ENCODE measurements at places on chromosomes 1 and 21.

DNA sequence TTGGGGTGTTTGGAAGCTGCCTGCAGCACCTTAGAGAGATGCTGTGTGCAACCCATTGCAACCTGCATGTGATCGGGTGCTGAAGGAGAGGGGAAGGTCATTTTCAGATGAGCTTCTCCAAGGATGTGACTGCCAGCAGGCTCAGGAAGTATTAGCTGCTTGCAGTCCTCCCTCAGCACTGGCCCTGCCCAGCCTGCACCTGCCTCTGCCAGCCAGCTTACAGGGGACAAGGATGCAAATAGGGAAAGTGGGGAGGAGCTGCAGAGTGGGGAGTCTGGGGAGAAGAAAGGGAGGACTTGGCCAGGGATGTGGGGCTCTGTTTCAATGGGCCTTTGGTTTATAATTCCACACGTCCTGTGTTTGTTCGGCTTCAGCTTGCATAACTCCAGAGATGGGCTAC, 254.5 kb downstream of the RRAGC start:
- DNase-seq, result peak; percentile 56

DNA sequence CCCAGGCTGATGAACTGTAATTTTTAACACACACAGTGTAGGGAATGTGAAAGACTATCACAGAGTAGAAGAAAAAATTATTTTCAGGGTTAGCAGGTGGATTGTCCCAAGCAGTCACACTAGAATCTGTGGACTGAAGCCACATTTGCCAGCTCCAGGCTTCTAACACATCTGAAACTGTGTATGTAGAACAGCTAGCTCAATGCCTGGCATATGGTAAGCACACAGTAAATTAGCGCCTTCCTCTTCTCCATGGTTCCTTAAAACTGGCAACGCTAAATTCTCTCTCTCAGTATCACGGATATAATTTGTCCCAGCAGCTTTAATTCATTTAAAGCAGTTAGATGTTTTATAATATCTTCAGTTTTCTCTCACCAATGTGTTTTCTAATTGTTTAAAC, 2.4 kb upstream of the NUDT17 start:
- DNase-seq, result no peak

DNA sequence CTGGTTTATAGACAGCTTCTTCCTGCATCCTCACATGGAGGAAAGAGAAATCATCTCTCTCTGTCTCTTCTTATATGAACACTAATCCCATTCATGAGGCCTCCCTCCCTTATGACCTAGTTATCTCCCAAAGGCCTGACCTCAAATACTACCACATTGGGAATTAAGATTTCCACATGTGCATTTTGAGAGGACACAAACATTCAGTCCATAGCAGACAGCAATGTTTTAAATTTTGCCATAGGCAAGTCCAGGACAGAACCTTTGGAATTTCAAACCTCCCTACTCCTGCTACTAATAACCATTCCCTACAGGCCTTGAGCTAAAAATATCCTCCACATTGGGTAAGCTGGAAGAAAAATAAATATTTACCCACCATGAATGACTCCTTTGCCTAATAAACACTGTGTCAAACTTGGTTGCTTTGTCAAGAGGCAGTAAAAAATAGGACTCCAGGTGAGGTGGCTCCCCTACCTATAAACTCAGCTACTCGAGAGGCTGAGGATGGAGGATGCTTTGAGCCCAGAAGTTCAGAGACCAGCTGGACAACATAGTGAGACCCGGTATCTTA, 113.7 kb downstream of the ZNF281 start:
- DNase-seq, result no peak

DNA sequence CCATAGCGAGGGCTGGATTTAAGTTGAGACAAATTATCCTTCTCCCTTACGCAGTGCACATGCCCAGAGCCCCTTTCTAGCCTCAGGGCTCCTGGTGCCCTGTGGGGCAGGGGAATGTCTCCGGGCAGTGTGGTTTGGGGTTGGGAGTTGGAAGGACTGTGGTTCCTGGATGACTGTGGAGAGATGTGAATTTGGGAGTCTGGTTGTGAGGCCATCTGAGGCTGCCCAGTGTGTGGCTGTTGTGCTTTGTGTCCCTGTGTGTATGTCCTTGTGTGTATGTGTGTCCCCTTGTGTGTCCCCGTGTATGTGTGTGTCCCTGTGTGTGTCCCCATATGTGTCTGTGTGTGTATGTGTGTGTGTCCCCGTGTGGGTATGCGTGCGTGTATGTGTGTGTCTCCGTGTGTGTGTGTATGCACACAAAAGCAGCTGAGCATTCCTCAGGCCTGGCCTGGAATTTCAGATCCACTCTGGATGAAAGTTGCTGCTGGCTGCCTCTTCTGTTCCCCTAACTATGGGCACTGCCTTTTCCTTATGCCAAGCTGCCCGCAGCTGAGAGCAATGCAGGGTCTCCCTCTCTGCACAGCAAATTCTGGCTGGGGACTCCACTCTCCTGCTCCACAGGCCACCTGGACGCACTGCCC, 65.4 kb downstream of the UBIAD1 start:
- peak; percentile 36 for DNase-seq

- DNase-seq, result no peak
Measured at GRCh38 chr1:111436726-111437125, 9.2 kb upstream of the OVGP1 start.

DNA sequence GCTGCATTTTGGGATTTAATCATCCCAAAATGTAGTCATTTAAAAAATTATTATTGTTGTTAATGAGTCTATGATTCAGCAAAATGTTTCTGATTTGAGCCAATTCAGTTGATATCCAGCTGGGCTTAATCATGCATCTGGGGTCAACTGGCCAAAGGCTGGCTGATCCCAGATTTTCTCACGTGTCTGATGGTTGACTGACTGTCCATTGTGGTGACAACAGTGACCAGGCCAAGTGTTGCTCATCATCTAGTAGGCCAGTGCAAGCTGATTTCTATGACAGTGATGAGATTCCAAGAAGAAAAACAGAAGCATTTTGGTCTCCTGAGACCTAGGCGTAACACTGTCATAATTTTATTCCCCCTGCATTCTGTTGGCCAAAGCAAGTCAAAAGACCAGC, 80.1 kb upstream of the ZC3H11B start:
- DNase-seq, result no peak

GRCh38 chr1:32247983-32248889, 1.2 kb downstream of the FAM167B start:
- peak; percentile 83 for DNase-seq

DNA sequence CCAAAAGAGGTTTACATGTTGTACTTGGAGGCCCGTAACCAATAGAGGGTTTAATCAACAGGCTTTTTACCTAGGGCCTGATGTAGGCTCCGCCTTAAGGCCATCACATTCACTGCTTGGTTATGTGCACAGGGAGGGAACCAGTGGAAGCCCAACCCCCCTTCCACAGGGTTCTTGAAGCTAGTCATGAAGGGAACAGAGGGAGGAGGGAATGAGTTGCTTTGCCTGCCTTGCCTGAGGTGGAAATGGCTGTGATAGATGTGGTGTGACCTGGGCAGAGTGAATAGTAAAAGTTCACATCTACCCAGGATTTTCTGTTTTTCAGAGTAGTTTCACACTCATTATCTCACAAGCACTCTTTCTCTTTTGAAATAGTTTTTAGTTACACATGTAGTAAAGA, 215.1 kb downstream of the ST6GALNAC3 start:
- DNase-seq, result no peak

DNA sequence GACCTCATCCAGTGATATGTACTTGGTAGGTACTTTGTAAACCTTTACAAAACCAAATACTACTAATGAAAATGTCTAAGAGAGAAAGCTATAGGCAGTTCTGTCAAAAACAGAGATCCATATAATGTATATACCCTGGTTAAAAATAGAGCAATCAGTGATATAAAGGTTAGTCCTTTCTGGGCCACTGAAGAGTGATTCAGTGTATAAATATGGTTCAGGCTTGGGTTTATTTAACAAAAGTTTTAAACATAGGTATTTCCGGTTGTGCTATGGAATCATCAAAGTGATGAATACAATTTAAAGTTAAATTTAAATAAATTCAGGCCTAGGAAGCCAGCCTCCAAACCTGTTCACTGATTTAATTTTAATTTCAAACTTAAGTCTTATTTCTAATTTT, 108.4 kb upstream of the DMRTA2 start:
- no peak for DNase-seq

GRCh38 chr1:54385727-54386022, 20.5 kb downstream of the SSBP3 start:
- DNase-seq, result no peak

DNA sequence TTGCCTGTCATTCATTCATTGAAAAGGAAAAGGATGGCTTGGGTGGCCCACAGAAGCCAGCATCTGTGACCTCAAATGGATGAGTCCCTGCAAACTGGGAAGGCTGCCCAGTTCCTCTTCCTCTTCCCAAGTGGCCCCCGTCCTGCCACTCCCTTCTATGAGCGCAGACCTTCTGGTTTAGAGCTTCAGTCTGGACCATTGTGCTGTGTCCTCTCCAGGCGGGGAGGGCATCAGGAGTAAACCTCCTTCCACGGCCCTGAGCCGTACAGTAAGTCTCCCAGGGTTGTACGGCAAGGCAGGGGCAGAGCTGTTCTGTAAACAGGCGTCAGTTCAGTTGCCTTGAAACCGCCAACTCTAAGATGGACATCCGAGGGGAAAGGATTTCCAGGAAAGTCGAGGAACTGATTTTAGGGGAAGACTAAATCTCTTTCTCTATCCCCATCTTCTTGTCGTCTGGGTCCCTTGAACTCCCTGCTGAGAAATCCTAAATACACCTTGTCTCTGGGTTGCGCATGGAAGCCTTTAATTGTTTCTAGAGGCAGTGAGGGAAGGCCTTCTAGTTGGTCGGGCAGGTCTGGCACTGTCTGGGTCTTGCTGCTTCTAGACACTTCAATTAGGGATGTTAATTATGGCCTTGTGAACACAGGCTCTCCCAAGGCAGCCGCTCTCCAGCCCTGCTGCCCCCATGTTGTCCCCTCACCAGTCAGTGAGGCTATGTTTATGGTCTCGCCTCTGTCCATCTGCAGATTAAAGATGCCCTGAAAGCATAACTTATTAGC, 22.1 kb downstream of the SOX13 start:
- DNase-seq, result no peak

DNA sequence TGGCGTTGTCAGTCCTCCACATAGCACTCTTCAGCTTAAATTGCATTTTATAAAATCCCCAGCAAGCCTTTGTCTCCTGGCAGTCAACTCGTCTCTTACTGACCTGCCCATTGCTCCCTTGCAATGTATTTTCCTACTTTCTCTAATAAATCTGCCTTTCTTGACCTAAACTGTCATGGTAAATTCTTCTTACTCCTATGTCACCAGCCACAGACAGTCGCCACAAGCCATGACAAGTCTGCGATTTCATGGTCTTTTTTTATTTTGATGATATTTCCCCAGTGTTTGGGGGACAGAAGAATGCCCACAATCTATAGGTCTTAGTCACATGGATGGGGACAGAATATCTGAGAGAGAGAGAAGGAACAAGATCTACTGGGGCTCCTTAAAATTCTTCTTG, 8.4 kb downstream of the IFNAR2 start:
- DNase-seq, result no peak

GRCh38 chr1:169001353-169001752, 105.1 kb upstream of the ATP1B1 start:
- no peak for DNase-seq

- no peak for DNase-seq
Measured at GRCh38 chr1:86699186-86699585, 5.2 kb upstream of the SH3GLB1 start.

GRCh38 chr1:43976045-43976444, 1.3 kb downstream of the ATP6V0B start:
- DNase-seq, result no peak

DNA sequence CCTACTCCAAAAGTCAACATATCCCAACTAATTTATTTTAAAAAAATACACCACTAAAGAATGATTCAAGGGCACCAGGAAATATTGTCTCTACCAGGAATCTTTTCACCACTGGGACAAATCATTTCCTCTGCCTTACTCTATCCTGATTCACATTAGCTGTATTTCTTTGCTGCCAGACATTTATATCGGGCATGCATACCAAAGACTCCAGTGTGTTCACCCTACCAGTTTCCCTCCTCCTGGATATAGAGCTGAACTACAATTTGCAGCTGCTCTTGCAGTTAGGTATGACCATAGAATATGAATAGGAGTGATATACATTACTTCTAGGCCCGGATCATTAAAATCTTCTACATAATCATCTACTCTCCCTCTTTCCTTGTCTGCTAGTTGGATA, 7.6 kb downstream of the KCNJ6 start:
- no peak for DNase-seq

GRCh38 chr21:46551636-46552241, 53.1 kb downstream of the S100B start:
- no peak for DNase-seq

- no peak for DNase-seq
Measured at GRCh38 chr1:36125129-36125991, at the start of gene COL8A2. COL8A2 (minus strand) TSS chr1:36125222; CDS start chr1:36100242, 24,980 bp downstream.

DNA sequence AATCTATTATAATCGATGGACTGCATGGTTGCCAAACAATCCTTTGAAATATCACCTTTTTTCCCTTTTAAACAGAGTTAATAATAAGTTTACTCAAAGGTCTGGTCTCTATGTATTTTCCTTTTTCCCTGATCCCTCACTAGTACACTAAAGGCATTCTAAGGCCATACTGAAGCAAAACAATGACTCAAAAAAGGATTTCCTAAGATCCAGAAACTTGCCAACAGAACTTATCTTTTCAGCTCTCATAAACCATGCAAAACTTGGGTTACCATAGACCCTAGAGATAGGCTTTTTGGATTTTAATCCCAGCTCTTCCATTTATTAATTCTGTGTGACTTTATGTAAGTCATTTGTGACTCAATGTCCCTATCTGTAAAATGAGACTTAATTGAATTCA, 77.1 kb downstream of the IFI44 start:
- no peak for DNase-seq

DNA sequence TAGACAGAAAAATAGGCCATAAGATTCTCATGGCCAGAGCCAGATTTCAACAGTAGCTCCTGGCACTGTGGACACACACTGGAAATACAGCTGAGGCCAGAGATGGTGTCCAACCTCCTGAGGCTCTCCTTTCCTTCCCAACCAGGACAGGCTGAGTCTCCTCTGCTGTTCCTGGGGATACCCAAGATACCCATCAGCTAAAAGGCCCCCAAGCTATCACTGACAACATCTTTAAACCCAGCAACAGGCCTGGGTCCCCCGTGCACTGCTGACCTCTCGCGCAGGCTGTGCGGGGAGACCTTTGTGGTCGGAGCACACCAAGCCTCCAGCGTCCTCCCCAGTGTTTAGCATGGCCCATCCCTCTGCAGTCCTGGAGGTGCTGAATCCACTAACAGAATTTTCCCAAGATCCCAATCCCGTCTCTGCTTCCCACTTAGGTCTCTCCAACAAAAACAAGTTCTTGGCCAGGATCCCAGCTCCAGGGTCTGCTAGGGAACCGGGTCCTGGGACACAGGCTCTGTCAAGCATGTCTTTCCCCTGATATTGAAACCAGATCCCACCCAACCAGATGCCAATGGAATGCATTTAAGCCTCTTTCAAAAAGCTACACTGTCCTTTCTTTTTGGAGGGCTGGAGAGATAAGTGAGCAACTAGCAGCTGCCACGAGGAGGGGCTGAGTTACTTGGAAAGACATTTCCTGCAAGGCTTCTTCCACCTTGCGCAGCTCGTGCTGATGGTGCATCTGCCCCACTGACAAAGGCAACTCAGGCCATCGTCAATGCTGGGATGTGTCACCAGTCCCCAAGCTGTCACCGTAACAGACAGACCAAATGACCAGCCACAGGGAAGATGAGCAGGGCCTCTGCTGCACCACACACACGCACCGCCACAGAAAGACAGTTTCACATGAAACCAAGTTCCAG, 73.2 kb downstream of the BCAR3 start:
- peak; percentile 6 for DNase-seq
